ENCODE measurements at places on chromosomes 2 and 18. TPM values are rescaled to one million over a fixed set of nuclear protein-coding genes. Genes with fewer than 3 reads are reported as not detected.

COL4A3 gene
- total RNA-seq = 23.3 TPM

LHCGR gene
- total RNA-seq = not detected

VWA3B gene
- 1.7 TPM for total RNA-seq

IL1F10 gene
- not detected for total RNA-seq

IL1RL1 gene
- 18.3 TPM for total RNA-seq

B3GNT7 gene
- 2.2 TPM for total RNA-seq

DSG2 gene
- 93.1 TPM for total RNA-seq

ALPG gene
- total RNA-seq = not detected

TEX44 gene
- not detected for total RNA-seq

ALK gene
- total RNA-seq = 0.36 TPM

SIX3 gene
- not detected for total RNA-seq

COBLL1 gene
- total RNA-seq = 207 TPM

AGXT gene
- 0.31 TPM for total RNA-seq

TSPYL6 gene
- total RNA-seq = not detected

KCTD1 gene
- total RNA-seq = 17.9 TPM

KIDINS220 gene
- total RNA-seq = 71.2 TPM

Measured in ureter (tissue), 1 donor.